Stimulated activated CD4-positive, alpha-beta T cell treated with anti-CD3 and anti-CD28 coated beads, Interleukin-1b, Interleukin-23, amount 100 ng/mL, for 1 hour (primary cell): ENCODE measurements at places on chromosomes 6 and 20.

DNA sequence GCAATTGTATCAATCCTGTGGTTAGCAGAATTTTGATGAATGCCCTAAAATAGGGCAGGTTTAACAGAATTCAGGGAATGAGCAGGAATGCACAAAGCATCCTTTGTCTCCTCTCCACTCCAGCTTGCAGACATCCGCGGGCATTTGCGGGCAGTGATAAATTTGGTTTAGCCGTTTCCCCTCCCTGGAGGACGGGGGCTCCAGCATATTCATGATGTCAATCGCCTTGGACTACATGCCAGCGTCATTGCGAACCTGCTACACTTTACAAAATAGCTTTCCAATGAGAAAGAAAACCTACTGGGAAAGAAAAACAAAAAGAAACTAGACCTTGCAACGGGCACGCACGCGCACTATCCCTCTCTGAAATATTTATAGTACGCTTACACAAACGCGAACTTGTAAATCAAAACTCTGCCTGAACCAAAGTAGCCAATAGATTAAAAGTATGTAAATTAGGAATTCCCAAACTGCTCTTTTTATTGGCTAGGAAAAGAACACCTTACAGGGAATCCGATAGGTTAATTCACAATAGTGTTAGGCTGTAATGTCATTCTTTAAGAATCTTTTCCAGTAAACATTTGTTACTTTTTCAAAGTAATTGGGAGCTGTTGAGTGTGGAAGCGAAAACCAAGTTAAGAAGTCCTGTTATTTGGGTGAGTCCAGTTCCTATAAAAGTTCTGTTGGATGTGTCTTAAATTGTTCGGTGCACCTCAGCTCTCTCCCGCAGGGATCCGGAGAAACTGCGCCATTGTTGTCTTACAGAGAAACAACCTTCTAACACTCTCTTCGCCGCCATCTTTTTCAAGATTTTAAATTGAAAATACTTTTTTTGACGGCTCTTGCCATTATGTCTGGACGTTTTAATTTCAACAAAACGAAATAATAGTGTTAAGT is 136.7 kb downstream of the HFE start:
- no peak for DNase-seq

- no peak for DNase-seq
Measured at GRCh38 chr6:153511896-153512496, 380.9 kb upstream of the RGS17 start.

DNA sequence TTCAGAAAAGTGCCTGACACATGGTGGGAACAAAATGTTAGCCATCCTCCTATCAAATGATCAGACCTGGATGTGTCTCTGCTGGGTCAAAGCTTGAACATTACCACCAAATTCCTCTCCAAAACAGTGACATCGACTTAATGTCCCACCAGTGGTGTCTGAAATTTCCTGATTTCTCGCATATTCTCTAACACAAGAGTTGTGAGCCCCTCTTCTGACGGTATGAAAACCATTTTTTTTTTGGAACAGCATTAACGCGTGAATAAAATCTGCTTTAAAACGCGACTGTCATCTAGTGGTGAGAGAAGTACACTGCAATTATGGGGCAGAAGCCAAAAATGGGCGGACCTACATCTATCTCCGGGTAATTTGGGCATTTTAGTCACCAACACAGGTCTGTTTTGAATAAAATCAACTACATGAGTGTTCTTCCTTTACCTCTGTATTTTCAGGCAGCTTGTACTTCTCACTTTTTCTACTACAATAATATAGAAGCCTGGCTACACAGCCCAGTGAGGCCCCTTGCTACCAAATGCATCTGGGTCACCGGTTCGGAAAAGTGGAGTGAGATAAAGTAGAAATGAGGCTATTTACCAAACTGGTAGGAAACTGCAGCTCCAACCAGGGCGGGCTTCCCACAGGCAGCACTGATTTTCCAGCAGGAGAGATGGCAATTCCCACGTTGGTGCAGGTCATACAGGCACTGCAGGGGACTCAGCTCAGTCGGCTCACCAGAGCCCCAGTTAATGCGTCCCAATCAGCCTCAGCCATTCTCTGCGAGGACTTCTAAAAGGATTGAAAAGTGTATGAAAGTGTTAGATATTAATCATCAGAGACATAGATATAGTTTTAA is 27.4 kb downstream of the MGME1 start:
- peak; percentile 6 for DNase-seq

- DNase-seq = no peak
Measured at GRCh38 chr6:42367353-42368011, 84.2 kb downstream of the TRERF1 start.

DNA sequence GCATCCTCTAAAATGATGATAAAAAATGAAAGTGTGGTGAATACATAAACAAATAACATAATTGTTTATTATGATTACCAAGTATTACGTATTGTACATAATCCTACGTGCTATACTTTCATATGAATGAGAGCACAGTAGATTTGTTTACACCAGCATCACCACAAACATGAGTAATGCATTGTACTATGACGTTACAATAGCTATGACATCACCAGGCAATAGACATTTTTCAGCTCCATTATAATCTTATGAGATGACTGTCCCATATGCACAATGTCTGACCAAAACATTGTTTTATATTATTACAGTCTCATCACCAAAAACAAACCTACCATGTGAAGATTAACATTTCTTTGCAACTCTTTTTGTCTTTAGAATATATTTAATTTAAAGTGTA is 225.7 kb upstream of the TENT5A start:
- DNase-seq = no peak

DNA sequence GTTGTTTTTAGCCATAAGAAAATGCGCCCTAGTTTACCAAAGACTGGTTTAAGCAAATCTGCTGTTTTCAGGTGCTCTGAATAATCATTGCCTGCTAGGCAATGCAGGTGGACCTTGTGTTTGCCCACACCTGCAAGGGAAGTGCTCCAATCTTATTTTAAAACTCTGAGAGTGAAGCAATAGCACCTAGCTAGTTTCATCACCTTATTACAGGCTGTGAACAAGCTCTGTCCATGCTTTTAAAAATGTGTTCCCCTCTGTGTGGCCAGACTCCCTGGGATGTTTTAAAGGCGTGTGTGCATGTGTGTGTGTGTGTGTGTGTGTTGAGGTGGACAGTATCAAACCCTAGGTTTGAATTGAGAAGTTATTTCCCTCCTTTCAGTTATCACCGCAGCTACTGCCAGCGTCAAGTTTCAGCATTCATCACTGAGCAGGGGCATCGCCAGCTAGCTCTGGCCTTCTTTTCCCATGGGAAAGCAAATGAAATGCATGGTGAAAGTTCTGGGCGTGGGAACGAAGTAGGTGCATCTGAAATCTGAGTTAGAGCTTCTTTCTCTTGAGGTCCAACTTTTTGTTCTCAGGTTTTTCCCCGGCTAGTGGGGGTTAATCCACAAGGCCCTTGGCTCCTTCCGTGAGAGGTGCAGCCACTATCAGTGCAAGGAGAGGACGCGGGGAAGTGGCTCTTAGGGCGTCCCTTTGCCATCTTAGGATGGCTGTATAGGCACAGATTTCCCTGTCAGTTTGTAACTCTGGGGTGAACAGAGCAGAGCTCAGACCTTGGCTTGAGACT is 30.8 kb downstream of the DUSP22 start:
- DNase-seq = no peak

GRCh38 chr20:40808936-40809335 is 119.9 kb upstream of the MAFB start:
- DNase-seq = no peak

DNA sequence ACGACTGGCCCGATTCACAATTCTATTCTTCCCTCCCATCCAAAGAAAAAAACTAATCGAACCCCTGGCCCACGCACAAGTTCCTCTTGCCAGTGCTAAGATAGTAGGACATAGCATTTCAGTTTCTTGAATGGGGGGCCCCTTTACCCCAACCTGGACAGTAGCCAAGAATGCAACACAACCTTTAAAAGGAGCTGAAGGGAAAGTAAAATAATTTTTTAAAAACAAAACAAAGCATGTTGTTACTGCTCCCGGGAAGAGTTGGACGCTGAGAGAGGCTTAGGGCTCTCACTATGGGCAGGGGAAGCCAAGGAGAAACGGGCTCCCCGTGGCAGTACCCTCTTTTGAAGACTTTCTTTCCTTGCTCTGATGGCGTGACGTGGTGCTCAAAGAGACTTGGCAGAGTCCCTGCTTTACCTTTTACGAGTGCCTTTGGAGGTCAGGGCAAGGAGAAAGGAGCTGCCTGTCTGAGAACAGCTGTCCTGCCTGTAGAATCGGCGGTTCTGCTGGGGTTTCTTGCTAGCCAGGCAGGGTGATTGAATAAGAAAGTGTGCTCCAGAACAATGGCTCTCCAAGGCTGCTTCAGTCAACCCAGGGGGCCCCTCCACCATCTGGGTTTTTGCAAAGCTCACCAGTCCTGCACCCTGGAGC is 5.8 kb downstream of the TFAP2C start:
- DNase-seq = no peak

DNA sequence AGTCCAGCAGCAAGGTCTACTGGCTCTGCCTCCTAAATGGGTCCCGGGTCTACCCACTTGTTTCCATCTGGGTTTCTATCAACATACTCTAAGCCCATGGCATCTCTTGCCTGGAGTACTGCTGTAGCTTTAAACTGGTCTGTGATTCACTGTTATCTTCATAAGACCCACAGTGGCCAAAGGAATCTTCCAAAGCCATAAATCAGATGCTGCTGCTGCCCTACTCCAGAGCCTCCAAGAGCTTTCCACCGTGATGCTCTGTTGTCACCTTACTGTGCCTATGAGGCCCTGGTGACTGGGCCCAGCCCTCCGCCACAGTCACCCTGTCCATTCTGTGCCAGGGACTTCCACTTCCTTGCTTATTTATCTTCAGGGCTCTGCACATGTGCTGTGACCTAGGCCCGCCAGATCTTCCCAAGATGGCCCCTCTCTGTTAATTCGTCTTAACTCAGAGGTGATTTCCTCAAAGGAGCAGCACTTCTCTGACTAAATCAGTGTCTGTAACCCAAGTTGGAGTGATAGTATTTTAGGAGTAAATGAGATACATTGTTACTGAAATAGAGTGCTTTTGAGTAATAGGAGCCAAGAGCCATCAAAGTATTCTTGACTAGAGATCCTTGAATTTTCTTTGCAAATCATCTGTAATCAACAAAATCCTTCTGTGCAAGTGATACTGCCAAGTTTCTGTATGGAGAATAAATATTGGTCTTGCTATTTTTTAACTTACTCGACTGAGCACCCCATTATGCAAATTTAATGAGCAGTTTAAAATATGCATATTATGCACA is 102.5 kb downstream of the PPP1R14C start:
- no peak for DNase-seq

- DNase-seq = peak; percentile 68
Measured at GRCh38 chr6:157981395-157982101, at the start of gene SYNJ2. Gene SYNJ2, plus strand, starts transcription at chr6:157981863. Its CDS starts 99 bp downstream, at chr6:157981962.

GRCh38 chr6:140782941-140783340 is 1349.8 kb upstream of the GJE1 start:
- no peak for DNase-seq

- DNase-seq = no peak
Measured at GRCh38 chr6:89799756-89800155, 19.8 kb downstream of the MDN1 start.

- no peak for DNase-seq
Measured at GRCh38 chr20:44756956-44757355, 11.3 kb downstream of the KCNK15 start.

GRCh38 chr6:170153436-170154319 is 137.2 kb downstream of the DLL1 start:
- no peak for DNase-seq

DNA sequence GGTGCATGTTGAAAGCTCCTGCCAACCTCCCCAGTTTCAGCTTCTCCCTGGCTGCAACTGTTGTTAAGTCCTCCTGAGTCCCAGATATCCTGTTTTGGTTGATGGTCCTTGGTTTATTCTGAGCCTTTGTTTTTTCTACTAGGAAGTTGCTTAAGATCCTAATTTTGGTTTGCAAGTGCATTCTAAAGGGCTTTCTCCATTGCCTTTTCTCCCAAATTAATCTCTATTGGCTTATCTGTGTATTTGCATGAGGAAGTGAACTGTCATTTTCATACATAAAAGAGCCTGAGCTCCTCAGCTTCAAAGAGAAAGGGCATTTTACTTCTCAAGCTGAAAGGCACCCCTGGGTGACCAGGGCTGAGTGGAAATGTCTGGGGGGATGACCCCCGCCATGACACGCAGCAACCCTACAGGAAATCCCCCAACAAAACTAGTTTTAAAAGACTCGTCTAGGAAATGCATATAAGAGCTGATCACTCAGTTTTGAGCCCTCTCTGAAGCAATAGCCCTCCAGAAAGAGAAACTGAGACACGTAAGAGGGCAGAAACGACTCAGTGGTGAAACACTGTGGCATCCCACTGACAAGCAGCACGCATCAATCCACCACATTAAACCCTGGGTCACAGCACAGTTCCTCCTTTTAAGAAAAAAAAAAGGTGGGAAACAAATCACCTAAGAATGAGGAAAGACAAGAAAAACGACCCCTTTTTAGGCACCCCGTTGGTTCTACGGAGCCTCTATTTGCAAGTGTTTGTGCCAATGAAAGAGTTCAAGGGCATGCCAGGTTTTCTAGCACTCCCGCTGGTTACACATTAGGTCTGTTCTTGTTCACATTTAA is 140.9 kb downstream of the THBS2 start:
- no peak for DNase-seq

DNA sequence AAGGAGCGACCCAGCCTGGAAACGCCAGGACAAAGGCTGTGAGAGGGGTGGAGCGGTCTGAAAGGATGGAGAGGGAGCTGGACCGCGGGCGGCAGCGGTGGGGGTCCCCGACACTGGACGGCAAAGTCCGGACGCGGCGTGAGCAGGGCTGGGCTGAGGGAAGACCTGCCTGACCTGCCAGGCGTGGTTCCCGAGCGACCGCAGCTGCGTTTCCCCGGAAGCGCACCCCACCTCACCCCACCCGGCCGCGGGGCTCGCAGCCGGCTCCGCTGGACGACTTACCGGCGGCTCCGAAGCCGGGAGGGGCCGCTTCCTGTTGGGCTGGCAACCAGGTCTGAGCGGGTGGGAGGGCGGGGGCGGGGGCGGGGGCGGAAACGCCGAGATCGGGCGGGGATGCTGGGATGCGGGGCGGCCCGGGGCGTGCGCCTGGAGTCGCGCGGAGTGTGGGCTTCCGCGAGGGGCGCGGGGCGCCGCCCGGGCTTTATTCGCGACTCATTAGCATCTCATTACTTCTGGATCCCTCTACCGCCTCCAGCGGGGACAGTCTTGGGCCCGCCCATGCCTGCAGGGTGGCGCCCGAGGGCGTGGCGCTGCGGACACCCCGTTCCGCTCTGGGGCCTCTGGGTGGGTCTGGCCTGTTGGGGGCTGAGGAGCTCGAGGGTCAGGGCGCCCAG is at the start of gene MICAL1:
Gene MICAL1, minus strand, starts transcription at position 336 of the 674 bp plus-strand sequence. CDS start 1,576 bp downstream, outside the sequence.
- DNase-seq = no peak

DNA sequence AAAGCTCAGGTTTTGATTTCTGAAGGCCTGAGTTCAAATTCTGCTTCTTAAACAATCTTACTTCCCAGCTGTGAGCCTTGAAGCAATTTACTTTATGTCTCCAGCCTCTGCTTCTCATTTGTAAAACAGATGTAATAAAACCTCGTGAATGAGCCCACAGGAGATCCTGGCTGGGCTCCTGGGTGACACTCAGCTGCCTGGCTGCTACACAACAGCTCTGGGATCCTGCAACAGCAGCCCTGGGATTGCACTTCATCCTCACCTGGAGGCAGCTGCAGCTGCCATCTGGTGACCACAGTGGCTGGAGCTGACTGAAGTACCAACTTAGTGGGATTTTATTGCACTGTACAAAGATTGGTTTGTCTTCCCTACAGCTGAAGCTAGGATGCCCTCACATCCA is 98.6 kb downstream of the NDUFAF5 start:
- no peak for DNase-seq

- DNase-seq = no peak
Measured at GRCh38 chr20:14523090-14523489, 185.7 kb upstream of the FLRT3 start.
